ENCODE measurements at places on chromosomes 5 and 9.

- no peak for DNase-seq
Observed at GRCh38 chr5:149794487-149794971, 64.4 kb downstream of the PPARGC1B start.

- no peak for DNase-seq
Observed at GRCh38 chr5:90916947-90917800, 358.6 kb downstream of the ADGRV1 start.

- no peak for DNase-seq
Observed at GRCh38 chr9:91583966-91584365, 160.3 kb upstream of the NFIL3 start.

DNA sequence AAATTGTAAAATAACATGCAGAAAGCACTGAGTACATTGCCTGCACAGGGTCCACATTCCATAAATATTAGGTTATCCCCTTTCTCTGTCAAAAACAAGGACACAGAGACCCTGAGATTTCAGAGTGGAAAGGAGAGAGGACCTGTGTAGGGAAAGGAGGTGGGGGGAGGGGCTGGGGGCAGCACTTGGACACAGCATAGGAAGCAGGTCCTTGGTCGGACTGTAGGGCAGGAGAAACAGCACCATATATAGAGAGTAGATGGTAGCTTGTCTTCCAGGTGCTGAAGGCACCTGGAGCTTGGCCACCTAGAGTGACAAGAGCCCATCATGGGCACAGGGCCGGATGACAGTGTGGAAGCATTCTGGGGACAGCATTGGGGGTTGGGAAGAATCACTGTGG is 2.4 kb downstream of the TPM2 start:
- no peak for DNase-seq
